ENCODE measurements at places on chromosomes 11 and 22.

DNA sequence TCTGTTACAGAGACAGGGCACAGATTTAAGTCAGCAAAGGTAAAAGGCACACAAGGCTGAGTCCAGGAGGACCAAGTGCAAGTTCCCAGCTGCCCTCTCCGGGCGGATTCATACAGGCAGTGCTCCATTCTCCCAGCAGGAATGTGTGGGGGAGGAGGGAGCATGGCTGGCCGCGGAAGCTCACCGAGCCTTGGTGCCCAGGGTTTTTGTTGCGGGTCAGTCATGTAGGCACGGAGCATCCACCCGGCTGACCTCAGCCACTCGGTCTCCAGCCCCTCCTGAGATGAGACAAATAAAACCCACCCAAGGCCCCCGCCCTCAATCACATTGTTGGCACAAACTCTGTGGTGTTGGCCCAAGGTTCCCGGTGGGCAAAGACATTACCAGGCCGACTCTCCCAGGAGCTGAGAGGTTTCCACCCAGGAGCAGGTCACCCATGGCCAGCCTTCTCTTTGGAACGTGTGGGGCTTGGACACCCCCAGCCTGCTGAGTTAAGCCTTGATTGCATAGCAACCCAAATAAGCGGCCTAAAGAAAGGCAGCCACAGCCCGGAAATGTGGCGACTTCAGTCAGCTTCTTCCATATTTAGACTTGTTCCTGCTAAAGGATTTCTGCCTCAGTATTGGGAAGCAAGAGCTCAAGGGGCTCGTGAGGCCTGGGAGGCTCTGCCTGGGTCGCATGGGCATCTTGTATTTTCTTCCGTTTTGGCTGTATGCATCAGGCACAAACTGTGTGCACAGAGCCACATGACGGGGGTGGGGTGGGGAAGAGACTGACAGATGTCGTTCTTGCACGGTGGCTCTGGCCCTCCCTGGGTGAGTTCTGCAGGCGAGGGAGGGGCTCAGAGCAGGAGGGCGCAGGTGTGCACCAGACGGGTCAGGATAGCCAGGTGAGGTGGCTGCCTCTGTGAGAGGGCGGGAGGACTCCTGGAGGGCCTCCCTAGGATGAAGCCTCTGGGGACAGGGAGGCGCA, 63.0 kb downstream of the ARHGAP8 start:
- no peak for DNase-seq

DNA sequence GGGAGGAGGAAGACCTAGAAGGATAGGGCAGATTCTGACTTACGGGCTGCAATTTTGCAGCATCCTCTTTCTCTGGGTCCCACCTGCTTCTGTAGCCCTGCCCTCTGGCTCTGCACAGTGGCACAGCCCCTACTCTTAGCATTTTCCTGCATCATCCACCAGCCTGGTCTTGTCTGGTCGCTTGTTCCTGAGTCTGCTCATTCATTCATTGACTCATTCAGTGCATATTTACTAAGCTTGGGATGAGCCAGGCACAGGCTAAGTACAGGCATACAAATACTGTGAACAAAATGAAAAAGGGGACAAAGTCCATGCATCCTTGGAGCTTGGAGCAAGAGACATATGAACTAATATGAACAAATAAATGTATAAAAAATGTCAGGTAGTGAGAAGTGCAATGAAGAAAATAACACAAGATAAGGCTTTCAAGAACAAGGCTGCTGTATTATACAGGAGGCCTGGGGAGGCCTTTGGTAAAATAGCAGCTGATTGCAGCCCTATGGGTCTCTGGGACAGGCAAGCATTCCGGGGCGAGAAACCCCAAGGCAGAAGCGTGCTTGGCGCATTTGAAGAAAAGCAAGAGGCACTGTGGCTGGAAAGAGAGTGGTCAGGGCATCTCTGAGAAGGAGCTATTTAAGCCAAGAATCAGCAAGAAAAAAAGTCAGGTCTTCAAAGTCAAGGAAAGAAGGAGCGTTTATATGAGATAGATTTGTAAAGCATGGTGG, 108.0 kb upstream of the ALX4 start:
- no peak for DNase-seq

DNA sequence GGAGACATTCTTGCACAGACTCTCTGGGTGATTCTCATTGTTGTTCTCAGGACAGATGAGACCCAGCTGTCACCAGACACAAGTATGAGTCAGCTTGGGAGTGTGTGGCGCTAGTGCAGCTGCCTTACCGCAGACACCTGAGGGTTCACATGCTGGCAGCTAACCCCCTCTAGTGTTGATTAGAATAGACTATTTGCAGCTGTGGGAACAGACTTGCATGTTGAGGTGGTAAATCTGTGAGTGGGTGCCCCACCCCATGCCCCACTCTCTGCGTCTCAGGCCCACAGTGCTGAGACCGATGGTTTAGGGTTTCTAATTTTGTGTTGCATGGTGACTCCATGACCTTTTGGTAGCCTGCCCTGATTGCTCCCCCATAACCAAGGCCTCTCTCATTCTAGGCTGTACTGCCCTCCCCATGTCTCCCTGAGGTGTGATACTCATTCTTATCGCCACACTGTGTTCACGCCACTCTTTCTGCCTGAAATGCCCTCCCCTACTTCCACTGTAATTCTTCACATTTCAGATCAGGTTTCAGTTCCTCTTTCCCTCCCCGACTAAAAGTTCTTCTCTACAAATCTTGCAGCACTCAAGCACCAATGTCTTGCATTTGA, 73.7 kb upstream of the KIRREL3 start:
- peak; percentile 1 for DNase-seq

- no peak for DNase-seq
Observed at GRCh38 chr11:16154715-16155396, 201.5 kb downstream of the SOX6 start.

DNA sequence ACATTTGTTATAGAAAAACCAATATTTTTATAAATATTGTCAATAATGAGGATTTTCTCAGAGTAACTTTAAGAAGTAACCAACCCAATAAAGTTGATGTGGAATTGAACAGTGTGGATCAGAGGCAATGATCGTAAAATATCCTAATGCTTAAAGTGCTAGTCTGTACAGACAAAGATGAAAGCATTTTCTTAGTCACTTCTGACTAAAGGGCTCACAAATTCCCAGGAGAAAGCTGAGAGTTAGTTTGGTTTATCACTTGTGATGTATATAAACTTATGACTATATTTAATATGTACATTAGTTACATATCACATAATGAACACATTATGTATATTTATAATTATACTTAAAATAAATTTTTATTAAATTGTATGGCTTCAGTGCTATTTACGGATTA, 25.4 kb upstream of the DDI1 start:
- DNase-seq, result no peak

- no peak for DNase-seq
Observed at GRCh38 chr11:61138935-61139334, 22.3 kb downstream of the VPS37C start.

GRCh38 chr11:66820381-66820780, 22.9 kb upstream of the RCE1 start:
- DNase-seq, result no peak

DNA sequence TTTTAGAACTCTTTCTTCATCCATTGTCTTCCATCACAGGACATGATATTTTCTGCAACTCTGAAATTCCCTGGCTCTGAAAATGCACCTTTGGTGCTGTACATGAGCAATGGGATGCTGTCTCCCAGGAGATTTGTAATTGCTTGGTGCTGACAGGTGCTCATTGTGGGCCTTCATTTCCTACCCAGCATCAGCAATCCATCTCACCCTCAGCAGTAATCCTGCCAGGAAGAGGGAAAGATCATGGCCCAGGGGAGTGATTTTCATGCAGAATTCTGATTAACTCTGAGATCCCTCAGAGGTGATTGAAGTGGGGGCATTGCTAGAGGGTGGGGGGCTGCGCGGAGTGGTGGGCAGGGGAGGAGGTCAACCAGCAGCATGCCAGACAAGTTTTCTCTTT, 651.7 kb downstream of the NELL1 start:
- DNase-seq, result no peak

- DNase-seq, result no peak
Observed at GRCh38 chr11:17519061-17519885, 24.9 kb downstream of the USH1C start.

GRCh38 chr11:109132539-109132938, 289.5 kb upstream of the C11orf87 start:
- peak; percentile 12 for DNase-seq

GRCh38 chr22:48951836-48952235, 875.8 kb downstream of the BRD1 start:
- no peak for DNase-seq

GRCh38 chr22:24894220-24894975, 52.1 kb downstream of the LHFPL7 start:
- peak; percentile 43 for DNase-seq

DNA sequence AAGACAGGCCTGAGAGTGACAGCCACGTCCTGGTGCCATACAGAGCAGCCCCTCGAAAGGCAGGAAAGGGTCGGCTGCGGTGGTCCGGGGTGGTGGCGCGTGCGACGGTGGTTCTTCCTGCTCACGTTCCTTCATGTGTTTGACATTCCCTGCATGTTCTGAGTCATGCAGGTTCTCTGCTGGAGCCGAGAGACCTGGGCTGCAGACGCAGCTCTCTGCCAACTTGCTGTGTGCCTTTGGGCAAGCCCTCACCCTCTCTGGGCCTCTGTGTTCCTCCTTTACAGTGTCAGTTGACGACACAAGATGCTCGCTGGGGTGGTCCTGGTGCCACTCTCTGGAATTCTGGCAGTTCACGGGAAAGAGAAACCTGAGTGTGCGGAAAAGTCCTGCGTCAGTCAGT, 12.0 kb downstream of the ARHGAP8 start:
- no peak for DNase-seq

- no peak for DNase-seq
Observed at GRCh38 chr11:3783611-3784010, 13.7 kb downstream of the NUP98 start.

- no peak for DNase-seq
Observed at GRCh38 chr11:131689049-131689925, 318.9 kb downstream of the NTM start.

DNA sequence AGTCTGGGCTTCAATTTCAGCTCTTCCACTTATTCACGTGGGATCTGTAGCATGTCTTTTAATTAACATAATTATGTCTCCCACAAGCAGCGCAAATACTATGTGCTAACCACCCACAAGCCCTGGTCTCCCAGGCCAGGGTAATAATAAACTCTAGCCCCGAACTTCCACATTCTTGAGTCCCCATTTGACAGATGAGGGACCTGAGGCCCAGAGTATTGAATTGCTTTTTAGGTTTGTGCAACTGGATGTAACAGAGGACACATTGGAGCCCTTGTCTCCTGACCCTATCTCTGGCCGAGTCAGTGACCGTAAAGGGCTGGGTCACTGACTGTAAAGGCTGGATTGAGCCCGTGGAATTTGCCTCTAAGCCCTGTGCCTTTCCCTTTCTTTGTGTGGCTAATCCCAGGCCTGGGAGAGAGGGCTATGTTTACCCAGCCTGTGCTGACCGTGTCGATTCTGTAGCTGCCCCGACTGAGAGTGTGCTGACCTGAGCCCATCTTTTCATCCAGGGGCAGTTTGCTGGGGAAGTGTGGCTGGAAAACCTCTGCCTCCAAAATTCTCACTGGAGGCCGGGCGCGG, 3.9 kb downstream of the CRYBB2 start:
- no peak for DNase-seq

GRCh38 chr22:27206374-27207133, 549.2 kb downstream of the MIAT start:
- DNase-seq, result no peak

GRCh38 chr11:112975493-112975892, 14.3 kb downstream of the NCAM1 start:
- no peak for DNase-seq

DNA sequence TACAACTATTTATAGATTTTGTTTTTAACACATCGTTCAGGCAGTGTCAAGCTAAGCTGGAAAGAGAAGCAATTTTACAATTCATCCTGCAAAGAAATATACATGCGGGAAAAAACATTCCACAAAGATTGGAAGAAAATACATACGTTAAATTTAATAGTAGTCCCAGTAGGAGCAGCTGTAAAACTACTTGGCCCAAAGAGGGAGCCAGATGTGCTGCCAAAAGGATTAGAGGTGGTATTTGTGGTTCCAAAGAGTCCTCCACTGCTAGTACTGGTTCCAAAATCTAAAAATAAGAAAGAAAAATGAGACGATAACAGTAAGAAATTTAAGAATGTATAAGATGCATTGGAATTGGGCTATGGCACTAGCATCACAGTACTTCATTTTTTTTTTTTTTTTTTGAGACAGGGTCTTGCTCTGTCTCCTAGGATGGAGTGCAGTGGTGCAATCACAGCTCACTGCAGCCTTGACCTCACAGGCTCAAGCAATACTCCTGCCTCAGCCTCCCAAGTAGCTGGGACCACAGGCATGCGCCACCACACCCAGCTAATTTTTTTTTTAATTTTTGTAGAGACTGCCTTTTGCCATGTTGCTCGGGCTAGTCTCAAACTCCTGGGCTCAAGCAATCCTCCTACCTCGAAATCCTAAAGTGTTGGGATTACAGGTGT, 21.5 kb downstream of the NUP98 start:
- DNase-seq, result no peak

DNA sequence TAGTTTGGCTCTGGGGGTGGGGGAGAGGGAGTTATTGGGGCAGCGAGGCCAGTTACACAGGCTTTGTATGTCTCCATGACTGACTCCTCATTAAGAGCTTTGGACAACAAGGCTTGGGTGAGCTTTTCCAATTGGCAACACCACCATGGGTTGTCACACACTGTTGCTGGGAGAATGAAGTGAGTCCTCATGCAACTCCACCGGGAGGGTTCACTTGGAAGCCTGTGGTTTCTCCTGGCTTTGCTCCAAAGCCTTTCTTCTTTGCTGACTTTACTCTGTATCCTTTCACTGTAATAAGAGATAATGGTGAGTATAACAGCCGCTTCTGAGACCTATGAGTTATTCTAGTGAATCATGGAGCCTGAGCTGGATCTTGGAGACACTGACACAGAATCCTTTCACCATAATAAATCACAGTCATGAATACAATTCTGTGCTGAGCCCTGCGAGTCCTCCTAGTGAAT, 24.9 kb downstream of the EIF3F start:
- no peak for DNase-seq

GRCh38 chr22:38826386-38826785, 17.4 kb downstream of the NPTXR start:
- DNase-seq, result no peak

DNA sequence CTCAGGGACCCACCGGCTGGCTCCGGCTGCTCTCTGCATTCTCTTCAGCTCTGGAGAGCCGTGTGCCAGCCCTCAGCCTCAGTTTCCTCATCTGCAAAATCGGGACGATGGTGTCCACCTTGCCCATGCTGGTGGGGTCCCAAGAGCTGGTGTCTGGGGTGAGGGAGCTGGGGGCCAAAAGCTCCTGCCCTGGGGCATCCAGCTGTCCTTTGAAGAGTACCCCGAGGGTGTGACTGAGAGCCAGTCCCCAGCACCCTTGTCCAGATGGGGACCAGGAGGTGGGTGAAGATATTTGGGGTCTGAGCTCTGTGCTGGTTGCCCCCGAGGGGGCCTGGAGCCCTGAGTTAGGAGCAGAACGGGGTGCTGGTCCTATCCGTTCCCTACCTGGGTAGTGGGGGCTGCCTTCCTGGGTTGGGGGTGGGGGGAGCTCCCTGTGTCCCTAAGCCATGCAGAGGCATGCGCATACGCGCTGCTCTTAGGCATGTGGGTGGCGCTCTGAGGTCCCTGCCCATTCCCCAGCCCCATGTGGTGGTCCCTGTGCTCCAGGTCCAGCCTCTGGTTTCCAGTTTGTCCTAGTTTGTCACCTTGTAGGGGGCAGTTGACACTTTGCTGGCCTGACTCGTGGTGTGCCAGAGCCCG, 4.9 kb downstream of the LRP5 start:
- DNase-seq, result no peak

- DNase-seq, result no peak
Observed at GRCh38 chr22:35678836-35679235, 30.6 kb downstream of the APOL6 start.

GRCh38 chr22:27094633-27095308, 437.4 kb downstream of the MIAT start:
- no peak for DNase-seq

- DNase-seq, result no peak
Observed at GRCh38 chr11:118889797-118890196, 6.1 kb downstream of the CXCR5 start.
